ENCODE measurements at places on chromosomes 4 and X. TPM values are rescaled to one million over a fixed set of nuclear protein-coding genes. Genes with fewer than 3 reads are reported as not detected.

The TMEM150C gene
- total RNA-seq, result not detected

The ABCB7 gene
- total RNA-seq, result 25.4 TPM

The ERCC6L gene
- total RNA-seq, result 8.2 TPM

The CT55 gene
- total RNA-seq, result not detected

The BMPR1B gene
- total RNA-seq, result not detected

The RPS6KA6 gene
- not detected for total RNA-seq

The NRK gene
- not detected for total RNA-seq

- H3K4me3 ChIP-seq, result no peak overlapping the region
- peaks cover 30% of the 10 kb centered on the region for H3K4me1 ChIP-seq
- no peaks in the 10 kb centered on the region for H3K27me3 ChIP-seq
- H3K27ac ChIP-seq, result no peak overlapping the region
These were observed 75.6 kb downstream of the MAML3 start for GRCh38 chr4:140078366-140078765.

- H3K4me1 ChIP-seq, result peaks cover 4% of the 10 kb centered on the region
- no peak for DNase-seq
- H3K4me3 ChIP-seq, result no peak overlapping the region
- H3K36me3 ChIP-seq, result peaks cover 2% of the 10 kb centered on the region
- H3K27me3 ChIP-seq, result peaks cover 2% of the 10 kb centered on the region
These were observed 70.1 kb downstream of the INPP4B start for GRCh38 chr4:142776026-142776425.

GRCh38 chr4:77992581-77992980 is 64.5 kb upstream of the FRAS1 start:
- no peaks in the 10 kb centered on the region for H3K36me3 ChIP-seq
- no peak for DNase-seq
- H3K4me3 ChIP-seq, result no peak overlapping the region
- H3K27ac ChIP-seq, result no peak overlapping the region
- peaks cover 3% of the 10 kb centered on the region for H3K4me1 ChIP-seq
- H3K27me3 ChIP-seq, result peaks cover 10% of the 10 kb centered on the region

- H3K4me1 ChIP-seq, result peaks cover 11% of the 10 kb centered on the region
- H3K36me3 ChIP-seq, result no peaks in the 10 kb centered on the region
- peaks cover 5% of the 10 kb centered on the region for H3K27me3 ChIP-seq
These were observed 80.4 kb downstream of the NDST3 start for GRCh38 chr4:118114720-118115119.

DNA sequence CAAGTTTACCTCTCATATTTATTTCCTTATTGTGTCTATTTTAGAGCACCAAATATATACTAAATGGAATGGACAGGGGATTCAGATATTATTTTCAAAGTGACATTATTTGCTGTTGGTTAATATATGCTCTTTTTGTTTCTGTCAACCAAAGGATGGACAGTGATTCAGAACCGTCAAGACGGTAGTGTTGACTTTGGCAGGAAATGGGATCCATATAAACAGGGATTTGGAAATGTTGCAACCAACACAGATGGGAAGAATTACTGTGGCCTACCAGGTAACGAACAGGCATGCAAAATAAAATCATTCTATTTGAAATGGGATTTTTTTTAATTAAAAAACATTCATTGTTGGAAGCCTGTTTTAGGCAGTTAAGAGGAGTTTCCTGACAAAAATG is 6.2 kb downstream of the FGB start:
- H3K27ac ChIP-seq, result no peak overlapping the region
- H3K4me3 ChIP-seq, result no peak overlapping the region
- no peaks in the 10 kb centered on the region for H3K4me1 ChIP-seq
- no peaks in the 10 kb centered on the region for H3K36me3 ChIP-seq

GRCh38 chr4:81207828-81208227 is 7.2 kb downstream of the PRKG2 start:
- H3K36me3 ChIP-seq, result no peaks in the 10 kb centered on the region
- DNase-seq, result no peak
- no peak overlapping the region for H3K4me3 ChIP-seq
- no peaks in the 10 kb centered on the region for H3K4me1 ChIP-seq
- H3K27ac ChIP-seq, result no peak overlapping the region
- peaks cover 17% of the 10 kb centered on the region for H3K27me3 ChIP-seq

DNA sequence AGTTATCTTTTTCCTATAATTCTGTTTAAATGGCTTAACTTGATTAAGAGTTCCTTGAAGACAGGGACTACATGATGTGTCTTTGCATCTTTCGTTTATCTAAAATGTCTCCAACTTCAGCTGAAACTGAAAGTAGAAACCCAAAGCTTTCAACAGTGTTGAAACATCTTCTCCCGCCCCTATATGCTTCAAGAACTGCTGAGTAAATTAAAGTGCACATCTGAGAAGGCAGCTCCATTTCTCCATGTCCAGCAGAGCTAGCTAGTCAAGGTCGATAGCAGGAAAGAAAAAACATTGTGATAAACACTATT is 185.7 kb upstream of the TBL1X start:
- peaks cover 15% of the 10 kb centered on the region for H3K4me1 ChIP-seq
- H3K4me3 ChIP-seq, result peak overlapping the region; percentile 52
- H3K27me3 ChIP-seq, result peaks cover 2% of the 10 kb centered on the region
- no peak for DNase-seq
- peaks cover 3% of the 10 kb centered on the region for H3K36me3 ChIP-seq

DNA sequence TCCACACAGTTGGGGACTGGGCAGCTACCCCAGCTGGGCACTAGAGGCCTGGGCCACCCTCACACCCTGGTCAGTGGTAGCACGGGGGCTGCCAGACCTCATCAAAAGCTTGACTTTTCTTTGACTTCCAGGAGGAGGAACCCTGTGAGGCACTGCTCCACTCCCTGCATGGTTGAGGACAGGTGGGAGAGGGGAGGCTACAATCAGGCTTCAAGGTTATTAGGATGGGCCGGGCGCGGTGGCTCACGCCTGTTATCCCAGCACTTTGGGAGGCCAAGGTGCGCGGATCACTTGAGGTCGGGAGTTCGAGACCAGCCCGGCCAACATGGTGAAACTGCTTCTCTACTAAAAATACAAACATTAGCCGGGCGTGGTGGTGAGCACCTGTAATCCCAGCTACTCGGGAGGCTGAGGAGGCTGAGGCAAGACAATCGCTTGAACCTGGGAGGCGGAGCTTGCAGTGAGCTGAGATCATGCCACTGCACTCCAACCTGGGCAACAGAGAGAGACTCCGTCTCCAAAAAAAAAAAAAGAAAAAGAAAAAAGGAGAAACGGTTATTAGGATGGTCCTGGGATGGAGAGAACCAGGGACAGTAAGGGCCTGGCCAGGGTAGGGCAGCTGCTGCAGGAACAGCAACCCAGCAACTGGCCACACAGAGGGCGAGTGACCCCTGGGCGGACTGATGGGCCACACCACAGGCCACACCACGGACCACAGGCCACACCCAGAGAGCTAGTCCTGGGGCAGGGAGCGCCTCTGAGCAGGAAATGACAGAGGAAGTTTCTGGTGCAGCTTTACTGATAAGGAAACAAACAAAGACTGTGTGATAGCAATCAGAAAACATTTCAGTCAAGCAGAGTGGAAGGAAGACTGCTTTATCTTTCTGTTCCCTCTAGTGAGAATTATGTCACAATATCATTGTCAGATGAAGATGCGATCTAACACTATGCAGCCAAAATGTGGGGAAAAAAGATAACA is 20.5 kb upstream of the OPN1LW start:
- peak; percentile 44 for DNase-seq
- H3K27ac ChIP-seq, result peak overlapping the region; percentile 70
- H3K36me3 ChIP-seq, result no peaks in the 10 kb centered on the region
- H3K4me3 ChIP-seq, result peak overlapping the region; percentile 44
- peaks cover 6% of the 10 kb centered on the region for H3K4me1 ChIP-seq
- H3K27me3 ChIP-seq, result no peaks in the 10 kb centered on the region

- no peak for DNase-seq
- no peak overlapping the region for H3K27ac ChIP-seq
- no peaks in the 10 kb centered on the region for H3K4me1 ChIP-seq
- peaks cover 5% of the 10 kb centered on the region for H3K27me3 ChIP-seq
These were observed 50.8 kb upstream of the SLC16A2 start for GRCh38 chrX:74370487-74370886.

DNA sequence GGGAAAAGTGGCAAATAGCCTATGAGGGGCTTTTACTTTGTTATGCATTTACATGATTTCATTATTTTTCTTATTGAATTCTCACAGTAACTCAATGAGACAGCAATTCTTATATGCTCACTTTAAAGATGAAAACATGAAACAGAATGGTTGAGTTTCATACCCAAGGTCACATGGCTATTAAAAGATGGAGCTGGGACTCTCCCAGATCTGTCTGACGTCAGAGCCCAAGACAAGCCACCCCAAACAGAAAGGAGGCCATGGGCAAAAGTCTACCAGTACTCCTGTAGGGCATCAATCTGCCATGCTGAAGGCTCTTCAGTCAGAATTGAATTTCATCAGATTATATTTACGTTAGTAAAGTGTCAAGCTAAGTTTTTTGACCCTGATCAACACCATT is 13.2 kb downstream of the HSD17B11 start:
- H3K4me3 ChIP-seq, result no peak overlapping the region
- peaks cover 2% of the 10 kb centered on the region for H3K4me1 ChIP-seq
- no peaks in the 10 kb centered on the region for H3K27me3 ChIP-seq
- H3K27ac ChIP-seq, result no peak overlapping the region
- no peak for DNase-seq
- H3K36me3 ChIP-seq, result peaks cover 12% of the 10 kb centered on the region

DNA sequence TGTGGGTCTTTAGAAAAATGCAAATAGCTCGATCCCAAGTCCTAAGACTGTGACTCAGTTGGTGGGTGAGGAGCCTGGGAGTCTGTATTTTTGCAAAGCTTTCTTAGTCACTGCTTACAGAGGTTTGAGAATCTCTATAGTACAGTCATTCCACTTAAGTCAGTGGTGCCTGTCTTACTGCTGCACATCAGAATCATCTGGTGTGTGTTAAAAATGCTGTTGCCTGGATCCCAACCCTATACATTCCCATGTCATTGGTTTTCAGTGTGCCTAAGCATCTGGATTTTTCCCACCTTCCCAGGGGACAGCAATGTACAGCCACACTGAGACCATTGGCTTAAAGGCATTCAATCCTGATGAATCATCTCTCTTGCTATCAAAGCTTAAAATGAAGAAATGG is 21.0 kb upstream of the GEMIN8 start:
- H3K36me3 ChIP-seq, result no peaks in the 10 kb centered on the region
- peaks cover 13% of the 10 kb centered on the region for H3K27me3 ChIP-seq
- H3K4me1 ChIP-seq, result no peaks in the 10 kb centered on the region
- H3K27ac ChIP-seq, result no peak overlapping the region
- H3K4me3 ChIP-seq, result no peak overlapping the region
- no peak for DNase-seq

DNA sequence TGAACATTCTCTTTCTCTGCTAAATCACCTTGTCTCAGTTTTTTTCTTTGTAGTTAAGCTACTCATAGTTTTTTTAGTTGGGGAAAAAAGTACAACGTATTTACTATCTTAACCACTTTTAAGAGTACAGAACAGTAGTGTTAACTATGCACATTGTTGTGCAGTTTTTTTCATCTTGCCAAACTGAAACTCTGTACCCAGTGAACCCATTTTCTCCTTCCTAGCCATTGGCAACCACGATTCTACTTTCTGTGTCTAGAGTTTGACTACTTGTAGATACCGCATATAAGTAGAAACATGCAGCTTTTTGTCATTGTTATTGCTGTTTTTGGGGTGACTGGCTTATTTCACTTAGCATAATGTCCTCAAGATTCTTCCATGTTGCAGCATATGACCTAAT is 10.0 kb downstream of the N4BP2 start:
- DNase-seq, result no peak
- H3K27ac ChIP-seq, result peak overlapping the region; percentile 13
- no peaks in the 10 kb centered on the region for H3K27me3 ChIP-seq
- H3K4me1 ChIP-seq, result peaks cover 38% of the 10 kb centered on the region

DNA sequence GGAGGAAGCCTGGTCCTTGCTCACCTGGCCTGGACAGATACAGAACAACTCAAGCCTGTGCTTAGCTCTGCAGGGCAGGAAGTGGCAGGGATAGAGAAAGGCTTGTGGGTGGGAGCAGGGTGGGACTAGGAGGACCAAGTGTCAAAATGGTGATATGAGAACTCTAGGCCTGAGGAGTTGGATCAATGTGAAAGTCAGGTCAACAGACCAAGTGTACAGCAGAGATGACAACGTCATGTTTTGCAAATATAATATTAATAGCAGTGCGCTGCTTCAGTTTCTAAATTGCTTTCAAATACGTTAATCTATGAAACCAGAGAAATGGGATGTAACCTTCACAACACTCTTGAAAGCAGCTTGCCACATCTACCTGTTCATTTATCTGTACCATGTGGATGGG is 114.2 kb upstream of the MAP3K15 start:
- no peaks in the 10 kb centered on the region for H3K27me3 ChIP-seq
- H3K27ac ChIP-seq, result peak overlapping the region; percentile 56
- H3K36me3 ChIP-seq, result peaks cover 5% of the 10 kb centered on the region
- H3K4me3 ChIP-seq, result no peak overlapping the region
- peaks cover 39% of the 10 kb centered on the region for H3K4me1 ChIP-seq

DNA sequence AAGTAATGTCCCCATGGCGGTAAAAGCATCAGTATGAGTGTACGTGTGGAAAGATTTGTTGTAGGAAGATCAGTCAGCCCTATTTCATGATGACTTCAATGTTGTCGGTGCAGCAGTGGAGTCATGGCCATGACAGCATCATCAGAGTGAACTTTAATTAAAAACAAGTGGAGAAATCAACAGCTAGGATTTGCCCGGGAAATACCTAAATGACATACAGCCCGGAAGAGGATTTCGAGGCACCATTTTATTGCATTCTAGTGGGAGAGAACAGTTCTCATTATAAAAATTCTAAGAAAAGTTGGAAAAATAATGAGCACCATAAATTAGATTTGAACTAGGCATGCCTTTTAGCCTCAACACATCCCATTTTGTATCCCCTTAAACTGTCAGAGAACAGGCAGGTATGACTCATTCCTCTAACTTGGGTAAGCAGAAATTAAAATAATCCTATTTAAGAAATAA is 170.1 kb downstream of the SHROOM3 start:
- no peaks in the 10 kb centered on the region for H3K4me1 ChIP-seq
- no peak overlapping the region for H3K4me3 ChIP-seq
- no peak overlapping the region for H3K27ac ChIP-seq

- H3K36me3 ChIP-seq, result no peaks in the 10 kb centered on the region
- peaks cover 63% of the 10 kb centered on the region for H3K27me3 ChIP-seq
- peaks cover 3% of the 10 kb centered on the region for H3K4me1 ChIP-seq
- DNase-seq, result peak; percentile 22
- no peak overlapping the region for H3K4me3 ChIP-seq
These were observed 1.6 kb downstream of the SLIT2 start for GRCh38 chr4:20253283-20253734.

GRCh38 chrX:14554131-14554715 is 24.9 kb downstream of the GLRA2 start:
- H3K27ac ChIP-seq, result no peak overlapping the region
- no peaks in the 10 kb centered on the region for H3K36me3 ChIP-seq
- no peaks in the 10 kb centered on the region for H3K4me1 ChIP-seq
- DNase-seq, result no peak
- H3K4me3 ChIP-seq, result no peak overlapping the region

DNA sequence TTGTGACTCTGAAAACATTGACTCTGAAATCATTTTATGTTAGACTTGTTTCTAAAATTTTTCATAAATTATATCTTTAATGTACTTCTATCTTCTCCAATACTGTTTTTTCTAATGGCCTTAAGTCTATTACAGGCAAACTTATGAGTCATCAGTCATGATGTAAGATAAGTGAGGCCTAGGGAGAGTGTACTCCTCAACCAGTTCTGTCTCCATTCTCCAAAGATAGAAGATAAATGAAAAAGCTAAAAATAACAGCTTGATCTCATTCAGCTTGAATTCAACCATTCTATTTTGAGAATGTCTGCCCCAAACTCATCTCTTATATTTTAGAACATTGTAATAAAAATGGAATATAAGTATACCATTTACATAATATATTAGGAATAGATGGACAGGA is 34.5 kb downstream of the STBD1 start:
- DNase-seq, result no peak
- no peaks in the 10 kb centered on the region for H3K36me3 ChIP-seq
- H3K4me1 ChIP-seq, result no peaks in the 10 kb centered on the region
- H3K27me3 ChIP-seq, result peaks cover 6% of the 10 kb centered on the region
- no peak overlapping the region for H3K27ac ChIP-seq

GRCh38 chrX:1449036-1449822 is 3.5 kb downstream of the ASMTL start:
- H3K4me1 ChIP-seq, result peaks cover 28% of the 10 kb centered on the region
- H3K27ac ChIP-seq, result no peak overlapping the region
- peak; percentile 31 for DNase-seq
